NCI-H2227 treated with DMSO at 0.1 percent for 48 hours (cell line): ENCODE measurements at places on chromosomes 1 and 21.

DNA sequence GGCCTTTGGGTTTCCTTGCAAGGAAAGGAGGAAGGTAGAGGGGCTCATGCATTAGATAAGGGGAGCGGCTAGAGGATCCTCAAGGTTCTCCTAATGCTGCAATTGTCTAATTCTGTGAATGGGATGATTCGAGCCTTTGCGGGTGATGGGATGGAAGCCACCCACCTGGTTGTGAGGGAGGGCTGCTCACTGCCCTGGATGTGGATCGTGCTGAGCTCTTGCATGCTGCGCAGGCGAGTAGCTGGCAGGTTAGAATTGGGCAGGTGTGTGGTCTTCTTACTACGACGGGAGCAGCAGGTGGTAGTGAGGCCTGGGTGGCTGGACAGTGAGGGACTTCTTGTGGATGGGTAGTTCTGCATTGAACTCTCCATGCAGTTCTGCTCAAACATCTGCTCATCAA, 21.2 kb downstream of the DDX20 start:
- DNase-seq: no peak

DNA sequence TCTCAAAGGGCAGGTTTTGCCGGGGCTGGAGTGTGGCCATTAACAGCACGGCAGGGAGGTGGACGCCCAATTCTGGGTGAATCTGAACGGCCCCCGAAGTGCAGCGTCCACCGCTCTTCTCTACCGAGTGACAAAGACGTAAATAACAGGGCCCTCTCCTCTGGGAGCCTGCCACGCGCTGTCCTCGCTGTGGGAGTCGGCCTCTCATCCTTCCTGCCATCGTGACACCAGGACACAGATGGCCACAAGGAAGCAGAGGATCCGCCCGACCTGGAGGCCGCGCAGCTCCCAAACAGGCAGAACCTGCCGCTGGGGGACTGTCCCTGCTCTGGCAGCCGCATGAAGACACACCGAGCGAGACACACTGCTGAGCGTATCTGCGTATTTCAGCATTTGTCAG, 12.1 kb upstream of the CDK11B start:
- no peak for DNase-seq

DNA sequence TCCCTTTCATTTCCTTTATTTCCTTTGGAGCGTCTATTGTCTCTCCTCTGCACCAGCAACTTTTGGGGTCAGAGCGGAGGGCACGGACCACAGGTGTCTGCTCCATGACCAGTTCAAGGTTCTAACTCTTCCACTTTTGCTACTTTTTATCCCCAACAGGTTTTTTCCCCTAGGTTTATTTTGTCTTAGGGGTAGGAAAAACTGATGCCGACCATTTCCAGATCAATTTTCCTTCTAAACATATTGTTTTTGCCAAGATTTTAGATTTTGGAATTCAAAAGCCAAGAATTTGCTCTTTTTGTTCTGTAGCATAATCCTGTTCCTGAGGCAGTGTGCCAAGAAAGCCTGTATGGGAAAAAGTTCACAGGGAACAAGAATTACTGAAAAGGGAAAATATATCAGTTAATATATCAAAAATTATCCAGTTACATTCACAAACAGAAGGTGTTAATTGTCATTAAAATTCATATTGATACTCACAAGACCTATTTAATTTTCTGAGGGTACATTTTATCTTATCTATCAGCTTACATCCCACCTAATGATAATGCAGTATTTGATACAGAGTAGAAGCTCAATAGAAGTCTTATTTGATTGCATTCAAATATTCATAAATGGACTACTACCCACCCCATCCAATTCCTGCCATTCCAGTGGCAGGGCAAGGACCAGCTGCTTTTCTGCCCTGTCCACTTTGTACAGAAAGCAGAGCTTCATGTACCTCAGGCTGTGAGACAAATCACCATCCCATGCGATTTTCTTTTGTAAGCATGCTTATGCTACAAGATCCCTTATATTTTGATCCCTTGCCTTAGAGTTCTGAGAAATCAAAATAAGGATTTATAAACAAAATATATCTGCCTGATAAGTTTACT, 31.2 kb downstream of the TSEN15 start:
- DNase-seq: no peak

- DNase-seq: no peak
These were observed 88.5 kb downstream of the ASH1L start for GRCh38 chr1:155474146-155474545.

- no peak for DNase-seq
These were observed 261.9 kb downstream of the RYR2 start for GRCh38 chr1:237303929-237304328.

DNA sequence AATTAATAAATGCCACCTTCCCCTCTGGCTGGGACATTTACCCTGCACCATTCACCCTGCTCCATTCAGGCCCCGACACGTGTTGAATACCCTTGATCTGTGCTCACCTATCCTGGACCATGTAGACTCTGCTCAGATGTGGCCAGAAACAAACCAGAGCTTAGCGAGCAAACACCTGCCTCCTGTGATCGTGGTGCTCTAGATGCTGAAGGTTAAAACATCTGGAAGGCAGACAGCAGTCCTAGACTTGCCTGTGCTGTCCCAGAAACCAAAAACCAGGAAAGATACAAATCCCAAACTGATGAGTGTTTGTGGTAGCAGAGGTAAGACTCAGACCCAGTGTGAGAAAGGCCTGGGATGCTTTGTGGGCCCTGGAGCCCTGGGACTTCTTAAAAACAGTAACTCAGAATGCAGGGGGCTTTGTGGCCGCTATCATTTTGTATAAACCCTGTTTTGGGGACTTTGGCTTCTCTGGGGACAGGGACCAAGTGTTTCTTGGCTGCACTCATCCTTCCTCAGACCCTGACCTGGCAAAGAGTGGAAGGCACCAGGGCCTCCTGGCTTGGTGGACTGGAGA, 99.6 kb downstream of the DMRTB1 start:
- no peak for DNase-seq

GRCh38 chr21:36656138-36656537, 42.8 kb upstream of the SIM2 start:
- DNase-seq: no peak

- DNase-seq: no peak
These were observed 15.7 kb downstream of the VCAM1 start for GRCh38 chr1:100735244-100735643.

- DNase-seq: no peak
These were observed 115.5 kb downstream of the LHX9 start for GRCh38 chr1:198032668-198033067.

- DNase-seq: no peak
These were observed 60.3 kb downstream of the TRAF5 start for GRCh38 chr1:211386921-211387320.

DNA sequence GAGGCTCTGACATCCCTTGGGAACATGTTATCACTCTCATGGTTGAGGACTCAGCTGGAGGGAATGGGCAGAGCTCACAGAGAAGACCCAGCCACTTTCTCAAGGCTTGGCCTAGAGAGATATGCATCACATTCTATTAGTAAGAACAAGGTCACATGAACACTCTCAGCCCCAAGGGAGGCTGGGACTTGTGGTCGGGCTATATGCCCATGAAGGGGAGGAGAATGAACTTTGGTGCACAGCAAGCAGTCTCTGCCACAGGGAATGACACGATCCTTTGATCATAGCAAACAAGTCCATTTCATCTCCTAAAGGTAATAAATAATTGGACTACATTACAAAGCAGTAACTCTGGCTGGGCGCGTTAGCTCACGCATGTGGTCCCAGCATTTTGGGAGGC, 105.7 kb downstream of the SYF2 start:
- no peak for DNase-seq

- DNase-seq: no peak
These were observed 77.4 kb downstream of the FOXD2 start for GRCh38 chr1:47515164-47515789.

- no peak for DNase-seq
These were observed 139.9 kb downstream of the NFIA start for GRCh38 chr1:61222240-61222639.

DNA sequence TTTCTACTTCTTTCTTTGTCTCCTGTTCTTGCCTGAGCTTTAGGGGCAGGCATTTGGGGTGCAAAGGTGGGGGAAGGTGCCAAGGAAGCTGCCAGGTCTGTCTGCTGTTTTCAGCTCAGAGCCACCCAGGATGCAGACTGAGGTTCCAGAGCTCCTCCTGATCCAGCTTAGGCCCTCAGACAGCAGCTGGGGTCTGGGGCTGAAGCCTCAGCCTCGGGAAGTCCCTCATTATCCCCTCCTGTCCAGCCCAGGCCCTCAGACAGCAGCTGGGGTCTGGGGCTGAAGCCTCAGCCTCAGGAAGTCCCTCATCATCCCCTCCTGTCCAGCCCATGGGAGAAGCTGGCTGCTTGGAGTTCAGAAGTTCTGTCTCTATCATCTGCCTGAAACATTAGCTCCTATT, 257.7 kb upstream of the CSF3R start:
- no peak for DNase-seq

DNA sequence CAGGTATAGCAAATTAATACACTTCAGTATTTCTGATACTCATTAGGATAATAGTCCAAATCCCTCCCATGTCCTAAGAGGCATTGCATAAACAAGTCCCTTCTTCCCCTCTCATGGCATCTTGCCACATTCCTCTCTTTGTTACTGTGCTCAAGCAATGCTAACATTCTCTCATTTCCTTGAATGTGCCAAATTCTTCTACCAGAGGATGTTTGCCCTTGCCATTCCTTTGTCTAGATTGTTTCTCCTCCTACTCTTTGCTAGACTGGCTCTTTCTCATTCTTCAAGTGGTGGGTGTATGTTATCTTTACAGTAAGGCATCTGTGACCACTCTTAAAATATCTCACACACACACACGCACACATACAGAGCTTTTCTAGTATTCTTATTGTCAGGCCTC, 621.0 kb upstream of the CXADR start:
- no peak for DNase-seq

GRCh38 chr1:48677306-48678287, 99.1 kb downstream of the BEND5 start:
- peak; percentile 61 for DNase-seq

- DNase-seq: peak; percentile 9
These were observed 4.7 kb downstream of the CCDC190 start for GRCh38 chr1:162856260-162856659.

- DNase-seq: no peak
These were observed 29.5 kb downstream of the KCNA3 start for GRCh38 chr1:110645211-110645610.

GRCh38 chr1:25217598-25218232, 14.6 kb downstream of the SYF2 start:
- no peak for DNase-seq

DNA sequence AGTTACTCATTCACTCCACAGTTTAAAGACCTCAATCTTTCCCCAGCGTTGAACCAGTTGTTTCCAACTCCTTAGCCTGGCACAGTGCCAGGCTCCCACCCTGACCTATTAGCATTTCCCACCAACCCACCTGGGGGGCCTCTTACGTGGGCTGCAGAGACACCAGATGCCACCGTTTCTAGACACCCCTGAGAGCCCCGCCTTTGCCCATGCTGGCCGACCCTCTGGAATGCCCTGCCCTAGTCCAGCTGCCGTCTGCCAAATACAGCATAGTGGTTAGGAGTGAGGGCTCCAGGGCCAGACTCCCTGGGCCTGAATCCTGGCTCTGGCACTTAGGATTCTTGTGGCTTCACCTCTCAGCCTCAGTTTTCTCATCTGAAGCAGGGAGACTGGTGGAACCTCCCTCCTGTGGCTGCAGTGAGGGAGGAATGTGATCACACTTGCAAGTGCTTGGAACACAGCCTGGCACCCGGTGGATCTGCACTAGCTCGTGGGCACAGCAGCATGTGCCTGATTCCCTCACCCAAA, 65.2 kb downstream of the TMCO4 start:
- DNase-seq: no peak

DNA sequence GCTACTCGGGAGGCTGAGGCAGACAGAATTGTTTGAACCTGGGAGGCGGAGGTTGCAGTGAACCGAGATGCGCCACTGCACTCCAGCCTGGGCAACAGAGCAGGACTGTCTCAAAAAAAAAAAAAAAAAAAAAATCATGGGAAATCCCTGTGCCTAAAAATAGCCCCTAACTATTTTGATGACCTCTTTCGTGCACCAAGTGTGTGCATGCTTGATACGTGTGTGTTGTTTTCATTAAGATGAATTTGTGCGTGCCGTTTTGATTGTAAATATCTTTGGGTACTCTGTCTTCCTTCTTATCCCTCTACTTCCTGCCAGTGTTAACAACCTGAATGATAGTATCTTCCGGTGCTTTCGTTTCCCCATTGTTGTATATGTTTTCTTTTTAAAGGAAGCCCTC, 9.8 kb downstream of the CACYBP start:
- DNase-seq: no peak

GRCh38 chr1:195898373-195898772, 709.9 kb downstream of the KCNT2 start:
- no peak for DNase-seq

DNA sequence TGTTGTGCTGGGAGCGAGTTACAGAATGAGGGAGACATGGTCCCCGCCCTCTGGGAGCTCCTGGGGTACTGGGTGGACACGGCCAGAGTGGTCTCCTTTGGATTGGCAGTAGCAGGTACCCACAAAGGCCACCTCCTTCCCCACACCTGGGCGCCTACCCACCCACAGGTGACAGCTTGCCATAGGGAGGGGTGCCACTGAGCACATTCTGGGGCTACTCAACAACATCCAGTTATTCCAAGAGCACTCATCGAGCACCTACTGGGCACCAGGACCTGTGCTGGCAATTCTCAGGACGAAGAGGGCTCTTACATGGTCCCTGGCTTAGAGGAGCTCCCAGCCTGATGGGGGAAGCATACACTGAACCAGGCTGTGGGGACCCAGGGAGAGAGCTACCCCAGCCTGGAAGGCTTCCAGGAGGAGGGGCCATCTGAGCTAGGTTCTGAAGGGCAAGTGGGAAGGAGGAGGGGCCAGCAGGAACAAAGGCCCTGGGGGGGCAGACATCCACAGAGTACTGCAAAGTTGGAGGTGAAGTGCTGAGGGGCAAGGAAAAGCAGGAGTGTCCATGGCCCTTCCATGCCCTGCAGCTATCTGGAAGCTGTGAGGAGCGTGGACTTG, 22.0 kb downstream of the MRPL37 start:
- DNase-seq: no peak

DNA sequence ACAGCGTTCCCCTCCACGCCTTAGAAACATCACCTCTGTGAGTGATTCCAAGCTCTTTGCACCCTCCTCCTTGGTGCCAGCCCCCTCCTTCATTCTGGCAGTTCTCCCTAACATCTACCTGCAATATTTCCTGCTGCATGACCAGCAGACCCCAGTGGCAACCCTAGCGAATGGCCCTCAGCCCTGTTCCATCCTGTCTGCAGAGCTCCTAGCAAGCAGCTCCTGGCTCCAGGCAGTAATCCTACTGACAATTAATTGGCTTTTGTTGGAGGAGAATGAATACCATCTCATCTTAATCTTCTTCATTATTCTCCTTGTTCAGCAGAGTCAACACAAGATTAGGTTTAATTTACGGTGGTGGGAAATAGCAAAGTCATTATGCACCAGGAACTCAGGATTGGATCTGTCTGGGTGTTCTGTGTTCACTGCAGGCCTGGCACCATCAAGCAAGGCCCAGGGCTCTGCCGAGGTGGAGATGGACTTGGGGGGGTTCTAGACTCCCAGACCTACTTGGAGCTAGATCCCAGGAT, 12.4 kb downstream of the FBXO2 start:
- no peak for DNase-seq

- DNase-seq: no peak
These were observed 115.9 kb upstream of the CHRM3 start for GRCh38 chr1:239270509-239270908.

GRCh38 chr1:182651339-182651724, 33.1 kb downstream of the RGS8 start:
- no peak for DNase-seq
